T-cell (primary cell): ENCODE measurements at places on chromosomes 1 and 21.

GRCh38 chr1:230103306-230104173 lies 36.5 kb downstream of the GALNT2 start:
- DNase-seq: no peak

- no peak for DNase-seq
Measured at GRCh38 chr1:45566722-45567121, 16.1 kb downstream of the AKR1A1 start.

- no peak for DNase-seq
Measured at GRCh38 chr1:14742181-14742980, 143.9 kb downstream of the KAZN start.

GRCh38 chr21:17609681-17610080 lies 3.0 kb downstream of the BTG3 start:
- no peak for DNase-seq

- DNase-seq: no peak
Measured at GRCh38 chr1:233010146-233010545, 59.7 kb downstream of the NTPCR start.

DNA sequence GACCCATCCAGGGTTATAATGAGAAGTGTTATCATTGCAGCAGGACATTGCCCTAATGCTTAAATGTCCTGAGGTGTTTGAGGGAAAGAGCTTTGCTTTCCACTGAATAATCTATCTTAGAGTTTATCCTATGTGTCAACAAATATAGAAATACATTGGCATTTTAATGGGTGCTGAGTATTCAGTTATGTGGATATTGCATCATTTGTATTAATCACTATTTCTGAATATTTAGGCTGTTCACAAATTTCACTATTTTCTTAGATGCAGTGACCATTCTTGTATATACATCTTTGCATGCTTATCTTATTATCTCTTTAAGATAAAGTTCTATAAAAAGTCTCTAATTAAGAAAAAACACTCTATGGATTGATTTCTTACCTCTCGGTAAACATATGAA lies 18.2 kb downstream of the TRIM67 start:
- DNase-seq: no peak

- DNase-seq: no peak
Measured at GRCh38 chr1:51009381-51009780, 39.3 kb downstream of the CDKN2C start.

DNA sequence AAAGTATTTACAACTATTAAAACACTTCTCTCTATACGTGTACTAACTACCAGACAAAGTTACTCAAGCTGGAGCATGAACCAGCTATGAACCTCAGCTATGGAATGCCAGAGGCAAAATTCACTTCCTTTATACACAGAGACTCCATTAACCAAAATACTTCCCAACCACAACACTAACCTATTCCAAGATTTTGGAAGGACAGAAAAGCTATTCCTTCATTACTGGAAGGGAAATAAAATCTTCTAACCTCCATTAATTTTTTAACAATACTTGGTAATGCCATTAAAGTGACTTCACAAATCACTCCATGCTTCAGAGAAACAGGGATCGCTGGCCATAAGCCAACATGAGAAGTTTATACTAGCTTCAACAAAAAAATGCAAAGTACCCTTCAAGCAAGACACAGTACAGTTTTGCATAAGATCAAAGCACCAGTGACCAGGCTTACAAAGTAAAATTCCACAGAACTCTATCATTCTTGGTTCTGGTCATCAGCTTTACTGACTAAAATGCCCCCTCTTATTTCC lies 58.0 kb downstream of the PUM1 start:
- no peak for DNase-seq

DNA sequence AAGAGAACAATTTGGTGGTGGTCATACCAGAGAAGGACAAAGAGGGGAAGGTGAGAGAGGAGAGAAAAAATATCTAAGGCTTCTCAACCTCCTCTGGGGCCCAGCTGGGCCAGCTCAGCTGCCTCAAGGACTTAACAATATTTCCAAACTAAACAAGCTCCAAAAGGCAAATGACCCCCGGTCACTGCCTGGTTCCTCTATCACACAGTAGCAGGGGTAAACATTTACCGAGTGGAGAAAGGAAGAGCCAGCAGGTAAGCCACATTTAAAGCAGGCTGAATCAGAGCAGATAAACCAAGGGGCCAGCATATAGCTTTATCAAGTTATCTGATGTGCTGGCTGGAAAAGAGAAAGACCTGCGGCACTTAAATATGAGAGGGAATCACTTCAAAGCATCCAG lies 102.1 kb downstream of the KCND3 start:
- DNase-seq: no peak

GRCh38 chr1:67743072-67743725 lies 58.2 kb downstream of the GADD45A start:
- DNase-seq: no peak

GRCh38 chr1:169236143-169236542 lies 129.7 kb downstream of the ATP1B1 start:
- no peak for DNase-seq

- no peak for DNase-seq
Measured at GRCh38 chr1:206723805-206724472, 39.2 kb downstream of the MAPKAPK2 start.

DNA sequence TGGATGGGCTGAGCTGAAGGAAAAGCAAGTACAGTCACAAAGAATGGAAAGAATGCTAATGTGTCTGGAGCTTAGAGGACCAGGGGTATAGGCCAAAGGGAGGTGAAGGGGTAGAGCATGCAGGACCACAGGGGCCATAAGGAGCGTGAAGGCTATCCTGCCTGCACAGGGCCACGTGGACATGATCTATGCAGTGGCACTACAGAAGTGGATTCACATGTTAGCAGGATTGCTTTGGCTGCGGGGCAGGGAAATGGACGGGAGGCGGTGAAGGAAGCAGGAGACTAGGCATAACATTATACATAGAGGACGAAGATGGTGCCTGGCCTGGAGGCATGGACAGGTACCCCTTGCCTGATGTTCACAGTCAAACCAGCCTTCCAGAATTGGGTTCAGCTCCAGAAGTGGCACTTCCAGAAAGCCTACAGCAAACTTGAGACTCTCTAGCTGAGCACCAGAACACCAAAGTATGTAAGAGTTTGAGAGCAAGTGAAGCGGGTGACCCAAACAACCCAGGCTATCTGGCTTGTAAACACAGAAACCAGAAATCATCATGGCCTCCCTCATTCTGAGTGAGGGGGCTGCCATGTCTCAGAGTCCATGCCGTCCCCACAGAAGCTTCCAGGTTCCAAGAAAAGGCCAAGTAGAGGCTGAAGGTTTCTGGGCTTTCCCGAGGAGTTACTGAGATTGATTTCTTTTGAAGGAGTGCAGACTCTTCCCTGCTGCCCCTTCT lies 135.5 kb upstream of the JUN start:
- DNase-seq: no peak

DNA sequence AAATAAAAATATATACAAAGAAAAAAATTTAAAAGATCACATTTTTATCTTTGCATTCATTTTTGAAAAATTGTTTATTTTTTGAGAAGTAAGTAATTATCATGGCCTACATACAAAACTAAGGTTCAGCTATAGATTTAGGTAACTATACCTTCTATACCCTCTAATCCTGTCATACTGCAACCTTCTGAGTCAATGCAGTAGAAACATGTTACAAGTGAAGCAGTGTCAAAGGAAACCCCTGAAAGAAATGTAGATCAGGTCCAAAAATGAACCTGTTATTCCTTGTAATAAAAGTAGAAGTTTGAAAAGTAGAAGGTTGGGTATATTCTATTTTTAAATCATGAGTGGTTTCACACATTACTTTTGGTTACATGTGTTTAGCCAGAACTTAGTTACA lies 51.3 kb downstream of the PTGS2 start:
- DNase-seq: no peak

DNA sequence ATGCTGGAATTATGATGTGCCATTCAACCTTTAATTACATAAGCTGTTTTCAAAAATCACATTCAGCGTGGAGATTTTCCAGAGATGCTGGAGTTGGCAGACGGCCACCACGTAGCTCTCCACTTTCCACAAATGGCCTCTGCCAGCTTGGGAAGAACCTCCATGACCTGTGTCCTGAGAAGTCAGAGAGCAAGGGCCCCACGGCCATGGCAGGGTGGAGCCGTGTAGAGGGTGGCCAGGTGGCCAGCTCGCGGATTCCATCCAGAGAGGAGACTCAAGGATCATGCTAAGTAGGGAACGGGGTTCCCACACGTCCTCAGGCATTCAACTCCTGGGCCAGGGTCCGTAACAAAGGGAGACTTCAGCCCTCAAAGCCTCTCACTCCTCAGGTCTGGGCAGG lies 1.3 kb upstream of the GALE start:
- DNase-seq: no peak

GRCh38 chr1:52190500-52191252 lies 48.8 kb downstream of the ZFYVE9 start:
- DNase-seq: no peak

DNA sequence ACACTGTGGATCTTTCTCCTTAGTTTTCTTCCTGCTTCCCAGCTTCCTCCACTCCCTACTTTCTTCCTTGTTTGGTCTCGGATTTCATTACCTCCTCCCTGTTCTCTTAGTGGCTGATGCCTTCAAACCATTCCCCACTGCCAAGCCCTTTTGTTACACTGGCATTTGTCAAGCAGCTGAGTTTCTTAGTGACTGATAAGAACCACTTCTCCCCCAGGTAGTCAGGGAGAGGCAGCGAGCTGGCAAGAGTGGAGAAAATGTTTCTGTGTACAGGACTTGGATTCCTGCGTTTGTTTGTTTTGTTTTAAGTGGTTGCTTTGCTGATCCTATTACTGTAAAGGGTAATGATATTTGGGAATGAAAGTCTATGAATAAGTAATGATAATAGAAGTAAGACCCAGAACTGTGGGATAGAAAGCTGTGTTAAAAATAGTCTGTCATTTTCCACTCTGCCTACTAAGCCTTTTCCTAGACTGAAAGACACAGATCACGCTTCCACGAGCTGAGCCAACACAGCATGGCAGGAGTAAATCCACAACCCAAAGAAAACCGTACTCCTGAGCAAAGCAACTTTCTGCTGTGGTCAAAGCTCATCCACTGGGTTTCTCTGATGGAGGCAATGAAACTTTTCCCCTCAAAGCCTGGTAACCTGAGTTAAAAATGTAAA lies 10.1 kb upstream of the SERTAD4 start:
- no peak for DNase-seq

- DNase-seq: no peak
Measured at GRCh38 chr1:38273196-38273804, 226.7 kb upstream of the POU3F1 start.

GRCh38 chr1:219379691-219380090 lies 206.0 kb downstream of the LYPLAL1 start:
- no peak for DNase-seq
